Cardiac muscle cell (in vitro differentiated cells and primary cell): ENCODE measurements at places on chromosomes 16 and 17. TPM values are rescaled to one million over a fixed set of nuclear protein-coding genes. Genes with fewer than 3 reads are reported as not detected.

DNA sequence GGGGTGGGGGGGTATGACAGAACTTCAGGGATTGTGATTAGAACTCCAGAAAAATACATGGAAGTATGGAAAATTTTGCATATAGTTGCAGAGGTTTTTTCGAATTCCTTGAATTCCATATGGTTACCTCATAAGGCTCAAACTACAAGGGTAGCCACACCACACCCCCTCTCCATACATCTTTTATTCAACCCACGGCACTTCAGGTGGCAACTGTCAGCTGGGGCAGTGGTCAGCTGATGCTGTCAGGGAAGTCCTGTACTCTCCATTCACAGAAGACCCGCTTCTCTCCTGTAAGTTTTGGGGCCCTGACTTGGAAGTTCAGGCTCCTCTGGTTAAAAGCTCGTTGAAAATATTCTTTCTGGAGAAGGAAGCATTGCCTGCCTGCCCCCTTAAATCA is 57.5 kb upstream of the CLEC19A start:
- no peak for DNase-seq

CCDC144A gene
- total RNA-seq, result 0.11 and 0.15 TPM in 2 replicates

GRCh38 chr16:23537390-23537789 is 19.8 kb downstream of the EARS2 start:
- no peak for DNase-seq

DNA sequence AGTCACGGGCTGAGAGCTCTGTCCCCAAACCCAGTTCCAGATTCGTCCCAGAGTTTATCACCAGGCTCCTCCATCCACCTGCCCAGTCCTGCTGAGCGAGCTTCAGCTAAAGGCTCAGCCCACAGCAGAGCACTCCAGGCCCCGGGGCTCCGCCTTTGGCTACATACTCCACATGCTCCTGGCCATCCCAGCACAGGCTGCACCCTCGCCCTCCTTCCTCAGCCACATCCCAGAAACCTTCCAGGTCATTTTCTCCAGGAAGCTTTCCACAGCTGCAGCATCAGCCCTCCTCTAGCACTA is 4.7 kb upstream of the CD2BP2 start:
- no peak for DNase-seq

- DNase-seq, result peak; percentile 53
Observed at GRCh38 chr16:88383401-88384221, 852 bp downstream of the ZNF469 start.

GRCh38 chr16:71670537-71670936 is 44.6 kb downstream of the MARVELD3 start:
- no peak for DNase-seq

OTOP2 gene
- total RNA-seq, result not detected in 2 replicates

SPHK1 gene
- 19.4 and 24.3 TPM in 2 replicates for total RNA-seq

DNA sequence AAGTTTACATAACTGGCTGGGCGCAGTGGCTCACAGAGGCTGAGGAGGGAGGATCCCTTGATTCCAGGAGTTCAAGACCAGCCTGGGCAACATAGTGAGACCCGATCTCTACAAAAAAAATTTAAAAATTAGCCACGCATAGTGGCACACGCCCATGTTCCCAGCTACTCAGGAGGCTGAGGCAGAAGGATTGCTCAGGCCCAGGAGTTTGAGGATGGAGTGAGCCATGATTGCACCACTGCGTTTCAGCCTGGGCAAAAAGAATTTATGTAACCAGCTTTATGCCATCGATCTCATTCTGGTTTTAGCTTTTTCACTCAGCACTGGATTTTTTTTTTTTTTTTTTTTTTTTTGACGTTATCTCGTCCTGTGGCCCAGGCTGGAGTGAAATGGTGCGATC is 9.1 kb upstream of the CD300E start:
- DNase-seq, result no peak

GRCh38 chr17:39812466-39812865 is 51.6 kb downstream of the IKZF3 start:
- DNase-seq, result no peak

- DNase-seq, result peak; percentile 49
Observed at GRCh38 chr17:2395258-2396181, 5.3 kb downstream of the MNT start.

DNA sequence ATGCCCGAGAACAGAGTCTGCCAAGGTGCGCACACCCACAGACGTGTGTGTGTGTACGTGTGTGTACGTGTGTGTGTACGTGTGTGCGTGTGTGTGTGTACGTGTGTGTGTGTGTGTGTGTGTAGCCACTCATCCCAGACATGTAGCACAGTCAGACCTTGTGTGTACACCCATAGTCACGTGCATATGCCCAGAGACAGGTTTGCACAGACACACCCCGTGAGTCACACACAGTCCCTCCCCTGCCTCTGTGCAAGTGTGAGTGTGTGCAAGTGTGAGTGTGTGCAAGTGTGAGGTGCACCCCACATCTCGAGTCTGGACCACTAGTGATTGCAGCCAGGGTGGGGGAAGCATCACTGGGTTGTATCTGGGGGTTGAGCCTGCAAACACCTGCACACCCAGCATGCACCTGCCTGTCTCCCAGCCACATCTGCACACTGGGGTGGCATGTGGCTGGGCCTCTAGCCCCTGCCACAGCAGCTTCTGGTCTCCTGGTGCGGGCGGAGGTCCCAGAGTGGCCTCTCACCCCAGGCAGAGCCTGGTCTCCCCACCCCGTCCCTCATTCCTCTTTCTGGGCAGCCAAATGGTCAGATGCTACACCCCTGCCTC is 23.6 kb downstream of the BAHCC1 start:
- no peak for DNase-seq

PCGF2 gene
- total RNA-seq, result 14.4 and 21.7 TPM in 2 replicates

FAM20A gene
- total RNA-seq, result 15.7 and 15.9 TPM in 2 replicates

GRCh38 chr16:10594312-10594950 is 14.0 kb upstream of the EMP2 start:
- no peak for DNase-seq

DNA sequence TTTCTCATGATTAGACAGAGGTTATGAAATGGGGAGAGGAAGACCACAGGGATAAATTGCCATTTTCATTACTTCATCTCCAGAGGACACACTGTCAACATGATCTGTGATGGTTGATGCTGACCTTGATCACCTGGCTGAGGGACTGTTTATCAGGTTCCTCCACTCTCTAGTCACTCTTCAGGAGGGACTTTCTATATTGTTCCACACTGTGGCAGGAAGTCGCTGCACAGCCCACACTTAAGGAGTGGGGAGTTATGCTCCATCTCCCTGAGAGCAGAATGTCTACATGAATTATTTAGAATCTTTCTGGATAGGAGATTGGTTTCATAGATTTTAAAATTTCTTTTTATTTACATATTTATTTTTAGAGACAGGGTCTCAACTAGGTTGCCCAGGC is 46.7 kb downstream of the CYB5B start:
- DNase-seq, result no peak

- peak; percentile 74 for DNase-seq
Observed at GRCh38 chr16:3983081-3983520, 102.6 kb upstream of the CREBBP start.

GRCh38 chr17:31295489-31295871 is 1.6 kb downstream of the OMG start:
- DNase-seq, result no peak

HBM gene
- not detected in 2 replicates for total RNA-seq

GRCh38 chr16:16830973-16831372 is 452.0 kb downstream of the NPIPA7 start:
- DNase-seq, result no peak

DNA sequence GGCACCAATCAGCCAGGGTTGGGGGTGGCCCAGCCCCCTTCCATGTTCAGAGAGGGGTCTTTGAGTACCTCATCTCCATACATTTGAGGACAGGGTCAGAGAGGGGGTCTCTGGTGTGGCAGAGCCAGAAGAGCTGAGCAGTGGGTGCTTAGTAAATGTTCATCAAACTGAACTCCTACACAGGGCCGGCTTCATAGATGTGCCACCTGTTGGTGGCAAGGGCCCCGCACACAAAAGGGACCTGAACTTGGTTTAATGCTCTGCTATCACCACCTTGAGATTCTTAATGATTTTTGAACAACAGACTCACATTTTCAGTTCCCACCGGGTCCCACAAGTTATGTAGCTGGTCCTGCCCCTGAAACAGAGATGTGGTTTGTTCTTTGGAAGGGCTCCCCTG is 9.0 kb upstream of the C1QL1 start:
- no peak for DNase-seq

GRCh38 chr17:49404906-49405305 is 9.8 kb downstream of the PHB1 start:
- DNase-seq, result no peak
